SK-MEL-5 (cell line): ENCODE measurements at places on chromosomes 3 and 15. TPM values are rescaled to one million over a fixed set of nuclear protein-coding genes. Genes with fewer than 3 reads are reported as not detected.

Gene MUC13
- total RNA-seq, result 0.03 TPM in 1 of 2 replicates, not detected in the other

- no peak for DNase-seq
Measured at GRCh38 chr15:77643764-77644163, 11.1 kb upstream of the LINGO1 start.

DNA sequence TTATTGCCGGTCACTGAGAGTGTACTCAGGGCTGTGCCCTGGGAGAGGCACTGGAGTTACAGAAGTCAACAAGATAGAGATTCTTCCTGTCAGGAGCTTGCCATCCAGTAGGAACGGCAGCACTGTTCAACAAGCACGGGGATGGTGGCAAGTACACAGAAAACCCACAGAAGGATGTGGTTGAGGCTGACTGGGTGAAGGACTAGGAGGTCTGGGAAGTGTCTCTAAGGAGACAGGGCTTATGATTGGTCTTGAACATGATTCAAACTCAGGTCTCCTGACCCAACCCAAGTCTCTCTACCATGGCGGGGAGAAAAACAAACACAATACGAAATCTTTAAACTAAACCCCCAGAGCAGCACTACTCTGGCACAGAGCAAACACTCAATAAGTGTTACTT lies 37.6 kb downstream of the ERICH6 start:
- DNase-seq, result no peak

DNA sequence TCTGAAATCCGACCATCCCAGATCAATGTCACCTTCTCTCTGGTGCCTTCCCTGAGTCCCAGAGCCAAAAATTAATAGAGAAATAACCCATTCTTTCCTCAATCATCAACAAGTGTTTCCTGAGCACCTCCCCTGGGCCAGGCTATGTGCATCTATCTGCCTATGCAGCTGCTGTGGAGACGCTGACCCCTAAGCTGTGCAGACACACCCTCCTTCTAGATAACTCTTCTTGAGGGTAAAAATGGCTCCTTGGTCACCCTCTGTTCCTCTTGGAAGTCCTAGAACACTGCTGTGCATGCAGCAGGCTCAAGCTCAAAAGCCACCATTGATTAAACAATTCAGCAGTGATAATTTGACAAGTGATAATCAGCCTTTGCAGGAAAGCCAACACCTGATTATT lies 18.4 kb downstream of the CA12 start:
- DNase-seq, result no peak

Gene CA12
- total RNA-seq, result 17.4 and 19.2 TPM in 2 replicates

Gene GP9
- total RNA-seq, result not detected in 2 replicates
